ENCODE measurements at places on chromosomes 4 and X. TPM values are rescaled to one million over a fixed set of nuclear protein-coding genes. Genes with fewer than 3 reads are reported as not detected.

DNA sequence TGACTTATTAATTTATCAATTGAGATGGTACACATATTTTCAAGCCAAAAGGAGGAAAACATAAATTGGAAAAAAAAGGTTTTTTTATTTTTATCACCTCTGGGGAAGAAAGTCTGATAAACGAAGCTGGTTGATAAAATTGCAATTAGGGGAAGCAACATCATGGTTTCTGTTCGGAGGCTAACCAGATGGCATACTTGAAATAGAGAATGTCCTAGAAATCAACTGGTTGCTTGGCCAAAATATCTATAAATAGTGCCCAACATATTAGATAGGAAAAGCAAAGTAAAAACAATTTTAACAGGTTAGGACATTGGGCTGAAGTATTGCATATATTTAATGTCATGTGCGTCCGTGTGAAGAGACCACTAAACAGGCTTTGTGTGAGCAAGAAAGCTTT, 14.3 kb downstream of the KLKB1 start:
- no peak overlapping the region for H3K27ac ChIP-seq
- no peaks in the 10 kb centered on the region for H3K36me3 ChIP-seq
- H3K4me1 ChIP-seq, result no peaks in the 10 kb centered on the region
- no peak for DNase-seq
- H3K27me3 ChIP-seq, result no peaks in the 10 kb centered on the region

GRCh38 chr4:86487738-86488348, 106.3 kb upstream of the PTPN13 start:
- no peak overlapping the region for H3K4me3 ChIP-seq
- DNase-seq, result no peak
- H3K27me3 ChIP-seq, result no peaks in the 10 kb centered on the region
- H3K36me3 ChIP-seq, result no peaks in the 10 kb centered on the region
- H3K27ac ChIP-seq, result no peak overlapping the region
- no peaks in the 10 kb centered on the region for H3K4me1 ChIP-seq

- no peak overlapping the region for H3K4me3 ChIP-seq
- H3K4me1 ChIP-seq, result no peaks in the 10 kb centered on the region
- H3K27ac ChIP-seq, result no peak overlapping the region
- H3K36me3 ChIP-seq, result peaks cover 39% of the 10 kb centered on the region
- DNase-seq, result no peak
- H3K27me3 ChIP-seq, result no peaks in the 10 kb centered on the region
Observed at GRCh38 chr4:39502019-39502663, 25.1 kb downstream of the UGDH start.

PCDH7 gene
- not detected for polyA plus RNA-seq

DNA sequence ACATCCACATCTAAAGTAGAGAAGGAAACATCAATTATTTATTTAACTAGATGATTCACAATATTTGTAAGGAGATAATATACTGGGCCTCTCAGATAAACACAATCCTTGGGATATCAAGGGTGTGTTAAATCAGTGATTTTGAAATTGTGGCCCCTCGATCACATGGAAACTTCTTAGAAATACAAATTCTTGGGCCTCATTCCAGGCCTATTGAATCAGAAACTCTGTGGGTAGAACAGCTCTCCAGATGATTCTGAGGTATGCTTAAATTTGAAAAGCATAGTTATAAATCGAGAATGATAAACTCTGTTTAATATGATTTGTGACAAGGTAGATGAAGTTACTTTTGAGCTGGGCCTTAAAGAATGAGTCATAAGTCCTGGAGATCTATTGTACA, 64.3 kb upstream of the GPR174 start:
- H3K27me3 ChIP-seq, result no peaks in the 10 kb centered on the region
- no peak for DNase-seq
- no peaks in the 10 kb centered on the region for H3K36me3 ChIP-seq
- peaks cover 9% of the 10 kb centered on the region for H3K4me1 ChIP-seq

DNA sequence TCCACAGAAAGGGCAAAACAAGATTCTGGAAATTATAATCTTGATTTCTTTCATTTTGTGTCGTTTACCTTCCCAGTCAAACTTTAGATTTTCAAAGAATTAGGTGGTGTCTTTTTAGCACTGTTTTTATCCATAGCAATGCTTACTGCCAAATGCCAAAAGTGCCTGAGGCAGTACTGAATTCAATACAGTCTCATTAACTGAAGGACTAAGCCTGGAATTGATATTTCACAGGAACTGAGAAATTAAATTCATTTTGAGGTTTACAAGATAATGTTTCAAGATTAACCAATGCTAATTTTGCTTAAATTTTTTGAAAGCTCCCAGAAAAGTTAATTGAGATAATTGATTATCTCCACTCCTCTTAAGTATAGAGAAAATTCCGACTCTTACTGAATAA, 68.8 kb upstream of the ARHGAP24 start:
- no peak overlapping the region for H3K27ac ChIP-seq
- no peak for DNase-seq
- H3K4me3 ChIP-seq, result no peak overlapping the region
- H3K4me1 ChIP-seq, result no peaks in the 10 kb centered on the region
- no peaks in the 10 kb centered on the region for H3K27me3 ChIP-seq

DNA sequence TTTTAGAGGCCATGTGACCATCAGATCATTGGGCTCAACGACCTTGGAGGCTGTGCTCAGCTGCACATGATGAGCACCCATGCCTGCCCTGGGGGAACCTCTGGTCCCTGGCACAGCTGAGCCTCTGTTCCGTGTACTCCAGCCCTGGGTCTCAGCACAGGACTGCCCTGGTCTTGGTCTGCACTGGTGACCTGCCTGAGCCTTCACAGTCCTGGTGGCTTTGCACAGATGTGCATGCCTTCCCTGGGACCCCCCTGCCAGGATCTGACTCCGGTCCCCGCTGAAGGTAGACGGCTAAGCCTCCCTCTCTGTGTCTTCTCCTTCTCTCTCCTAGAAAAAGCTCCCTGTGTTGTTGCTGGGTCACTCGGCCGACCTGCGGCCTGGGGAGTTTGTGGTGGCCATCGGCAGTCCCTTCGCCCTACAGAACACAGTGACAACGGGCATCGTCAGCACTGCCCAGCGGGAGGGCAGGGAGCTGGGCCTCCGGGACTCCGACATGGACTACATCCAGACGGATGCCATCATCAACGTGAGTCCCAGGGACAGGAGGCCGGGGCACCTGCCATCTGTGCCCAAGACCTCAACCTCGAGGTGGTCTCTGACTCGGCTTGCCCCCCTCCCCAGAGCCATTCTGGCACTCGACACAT, 21.6 kb downstream of the HTRA3 start:
- H3K36me3 ChIP-seq, result no peaks in the 10 kb centered on the region
- H3K27me3 ChIP-seq, result no peaks in the 10 kb centered on the region
- no peak for DNase-seq
- H3K4me1 ChIP-seq, result no peaks in the 10 kb centered on the region

ZNF827 gene
- 5.0 TPM for polyA plus RNA-seq

DNA sequence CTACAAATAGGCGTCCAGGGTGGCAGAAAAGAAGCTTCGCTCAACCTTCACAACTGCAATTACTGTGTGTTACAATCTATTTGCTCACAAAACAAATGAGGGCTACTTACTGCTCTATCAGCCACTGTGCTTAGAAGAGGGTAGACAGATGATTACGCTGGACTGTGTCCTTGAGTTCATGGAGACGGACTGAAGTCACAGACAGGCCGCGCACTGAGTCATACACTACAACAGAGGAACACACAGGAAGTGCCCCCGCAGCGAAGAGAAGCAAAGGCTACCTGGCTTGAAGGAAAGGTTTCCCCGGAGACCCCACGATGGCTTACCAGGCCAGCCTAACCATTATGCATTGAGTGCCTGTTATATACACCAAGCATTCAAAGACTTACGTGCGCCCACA, 25.6 kb downstream of the FAT1 start:
- no peak overlapping the region for H3K27ac ChIP-seq
- no peaks in the 10 kb centered on the region for H3K27me3 ChIP-seq
- no peaks in the 10 kb centered on the region for H3K36me3 ChIP-seq

RENBP gene
- 0.47 TPM for polyA plus RNA-seq

PHOX2B gene
- polyA plus RNA-seq, result not detected

DNA sequence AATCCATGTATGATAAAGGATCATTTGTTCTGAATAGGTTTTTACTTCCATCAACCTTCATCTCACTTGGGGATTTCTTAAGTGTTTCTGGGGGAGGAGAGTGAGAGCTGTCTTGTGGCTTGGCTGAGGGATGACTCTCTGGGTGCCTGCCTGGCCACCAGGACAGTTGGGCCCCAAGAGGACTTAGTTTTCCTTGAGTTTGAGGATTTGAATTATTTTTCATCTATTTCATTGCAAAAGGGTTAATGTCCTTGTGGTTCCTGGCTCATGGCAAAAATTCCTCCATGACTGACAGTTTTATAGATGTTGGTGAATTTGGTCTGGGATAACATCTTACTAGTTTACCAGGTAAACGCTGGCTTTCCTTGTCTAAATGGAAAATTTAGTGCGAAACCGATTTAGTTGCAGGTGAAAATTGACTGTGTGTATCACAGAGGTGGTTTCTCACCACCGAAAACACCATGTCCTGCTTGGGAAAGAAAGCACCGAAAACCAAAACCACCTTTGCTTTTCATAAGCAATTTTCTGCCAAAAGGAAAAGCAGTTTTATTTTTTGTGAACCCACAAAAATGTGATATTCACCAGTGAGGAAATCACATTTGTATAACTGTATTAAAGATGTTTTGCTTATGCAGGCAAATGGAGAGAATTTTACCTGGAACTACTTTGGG, 331.3 kb upstream of the SFRP2 start:
- H3K4me3 ChIP-seq, result no peak overlapping the region
- H3K4me1 ChIP-seq, result no peaks in the 10 kb centered on the region
- no peak overlapping the region for H3K27ac ChIP-seq
- no peaks in the 10 kb centered on the region for H3K36me3 ChIP-seq

RNF175 gene
- polyA plus RNA-seq, result 14.0 TPM

GYG2 gene
- not detected for polyA plus RNA-seq

STOX2 gene
- not detected for polyA plus RNA-seq

CCKAR gene
- not detected for polyA plus RNA-seq

PROM1 gene
- not detected for polyA plus RNA-seq

DNA sequence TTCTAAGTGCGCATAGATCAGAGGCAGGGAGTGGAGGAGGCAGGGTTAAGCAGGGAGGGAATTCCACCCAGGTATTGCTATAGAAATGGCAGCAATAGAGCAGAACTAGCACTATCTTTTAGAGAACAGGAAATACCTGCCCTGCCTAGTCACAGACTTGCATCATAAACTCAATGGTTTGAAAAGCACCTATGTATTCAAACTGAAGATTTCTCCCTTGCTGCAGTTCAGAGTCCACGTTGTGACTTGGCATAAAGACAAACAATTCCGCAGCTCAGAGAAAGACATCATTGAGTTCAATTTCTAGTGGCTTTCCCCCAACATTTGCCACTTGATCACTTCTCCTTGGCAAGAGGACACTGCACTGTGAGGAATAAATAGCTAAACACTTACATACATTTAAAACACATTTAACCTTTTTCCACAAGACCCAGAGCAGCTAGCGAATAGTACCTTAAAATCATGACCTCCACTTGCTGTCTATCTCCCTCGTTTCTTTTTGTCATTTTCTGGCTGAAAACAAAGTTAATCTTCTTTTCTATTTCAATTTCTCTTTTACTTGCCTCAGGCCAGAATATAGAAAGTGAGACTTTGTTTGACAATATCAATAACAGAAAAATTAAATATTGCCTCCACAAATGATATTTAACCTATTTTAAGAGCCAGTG, 42.4 kb downstream of the SLC7A11 start:
- H3K27me3 ChIP-seq, result no peaks in the 10 kb centered on the region
- no peaks in the 10 kb centered on the region for H3K4me1 ChIP-seq
- no peak overlapping the region for H3K27ac ChIP-seq

SORBS2 gene
- not detected for polyA plus RNA-seq

SSR4 gene
- polyA plus RNA-seq, result 400 TPM

DNA sequence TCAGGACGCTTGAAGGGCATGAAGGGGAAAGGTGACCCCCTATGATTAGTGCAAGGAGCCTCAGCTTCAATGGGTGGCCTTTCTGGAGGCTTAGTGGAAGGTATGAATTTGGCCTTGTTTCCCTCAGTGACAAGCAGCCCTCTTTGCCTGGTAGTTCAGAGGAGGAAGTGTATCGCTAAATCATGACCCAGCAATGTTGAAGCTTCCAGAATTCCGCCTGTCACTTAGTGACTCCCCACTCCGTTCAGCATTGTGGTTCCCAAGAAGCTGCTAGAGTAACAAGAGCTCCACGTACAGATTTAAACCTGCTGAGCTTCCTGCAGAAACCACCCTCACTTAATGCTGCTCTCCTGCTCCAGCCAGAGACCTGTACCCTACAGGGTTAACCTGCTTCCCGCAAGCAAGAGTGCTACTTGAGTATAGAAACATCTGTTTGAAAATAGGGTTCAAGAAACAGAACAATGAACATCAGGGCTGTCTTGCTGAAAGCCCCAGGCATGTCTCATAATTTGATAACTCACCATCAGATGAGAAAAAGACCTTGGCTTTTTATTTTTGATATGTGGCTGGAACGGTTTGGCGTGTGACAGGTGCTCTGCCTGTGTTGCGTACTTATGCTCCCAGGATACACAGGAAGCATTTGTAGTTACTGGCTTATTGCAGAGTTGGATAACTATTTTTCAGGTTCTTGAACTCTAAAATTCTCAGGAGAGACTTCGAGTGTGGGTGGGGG, 105.2 kb downstream of the UCHL1 start:
- H3K4me1 ChIP-seq, result no peaks in the 10 kb centered on the region
- no peak overlapping the region for H3K4me3 ChIP-seq
- no peak for DNase-seq
- no peak overlapping the region for H3K27ac ChIP-seq

DNA sequence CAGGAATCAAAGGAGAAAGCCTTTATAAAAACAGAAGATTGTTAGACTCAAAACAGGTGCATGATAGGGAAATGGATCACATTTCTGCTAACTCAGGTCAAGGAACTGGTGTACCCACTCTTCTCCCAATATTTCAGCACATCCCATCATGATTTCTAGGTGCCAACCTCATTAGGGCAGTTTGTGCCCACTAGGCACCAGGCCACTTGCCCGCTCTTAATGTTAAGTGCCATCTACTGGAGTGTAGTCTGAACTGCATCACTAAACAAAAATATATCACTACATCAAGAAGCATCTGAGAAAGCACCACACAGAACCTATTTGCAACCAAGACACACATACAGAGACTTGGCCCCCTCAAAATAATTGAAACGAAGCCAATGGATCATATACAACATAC, 140.4 kb upstream of the GRID2 start:
- no peak overlapping the region for H3K4me3 ChIP-seq
- H3K4me1 ChIP-seq, result no peaks in the 10 kb centered on the region
- no peak overlapping the region for H3K27ac ChIP-seq
- no peaks in the 10 kb centered on the region for H3K27me3 ChIP-seq
- no peak for DNase-seq

GRCh38 chr4:73588613-73589012, 31.6 kb downstream of the RASSF6 start:
- no peak overlapping the region for H3K27ac ChIP-seq
- no peak for DNase-seq
- no peaks in the 10 kb centered on the region for H3K4me1 ChIP-seq
- H3K36me3 ChIP-seq, result no peaks in the 10 kb centered on the region
- H3K4me3 ChIP-seq, result no peak overlapping the region

MID1 gene
- 0.12 TPM for polyA plus RNA-seq

DNA sequence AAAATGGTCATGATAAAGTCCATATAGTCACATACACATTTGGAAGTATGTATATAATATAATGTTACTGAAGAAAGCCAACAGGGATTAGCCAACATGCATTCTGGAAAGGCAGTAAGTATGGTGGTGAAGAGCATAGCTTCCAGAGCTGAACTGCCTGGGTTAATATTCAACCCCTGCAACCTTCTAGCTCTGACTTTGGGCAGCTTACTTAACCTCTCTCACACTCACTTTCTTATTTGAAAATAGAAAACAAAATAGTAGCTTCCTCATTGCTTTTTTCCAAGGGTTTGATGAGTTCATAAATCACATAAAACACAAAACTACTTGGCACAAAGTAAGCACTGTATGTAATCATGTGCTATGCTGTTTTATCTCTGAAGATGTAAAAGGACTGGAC, 216.4 kb downstream of the CHIC2 start:
- no peak overlapping the region for H3K27ac ChIP-seq
- no peaks in the 10 kb centered on the region for H3K36me3 ChIP-seq
- no peaks in the 10 kb centered on the region for H3K4me1 ChIP-seq
- no peak overlapping the region for H3K4me3 ChIP-seq
- no peak for DNase-seq
